ENCODE measurements at places on chromosomes 3 and 15. TPM values are rescaled to one million over a fixed set of nuclear protein-coding genes. Genes with fewer than 3 reads are reported as not detected.

NEO1 gene
- 38.3 TPM for total RNA-seq

C15orf62 gene
- total RNA-seq = under 0.01 TPM

DNA sequence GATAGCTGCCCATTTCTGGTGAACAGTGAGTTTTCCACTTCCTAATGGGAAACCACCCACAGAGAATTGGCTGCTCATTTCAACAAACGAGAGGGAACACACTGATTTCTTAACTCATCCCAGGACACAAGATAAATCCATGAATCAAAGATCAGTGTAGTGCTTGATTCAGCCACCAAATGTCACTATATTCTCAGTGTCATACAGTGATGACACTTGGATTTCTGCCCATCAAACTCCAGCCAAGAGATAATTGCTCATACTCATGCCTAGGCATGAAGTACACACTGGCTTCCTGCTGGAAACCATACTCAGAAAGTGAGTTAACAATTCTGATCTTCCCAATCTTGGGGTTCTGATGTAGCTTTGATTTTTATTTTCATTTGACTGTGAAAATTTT is 35.4 kb upstream of the GRM7 start:
- no peak for DNase-seq

DNA sequence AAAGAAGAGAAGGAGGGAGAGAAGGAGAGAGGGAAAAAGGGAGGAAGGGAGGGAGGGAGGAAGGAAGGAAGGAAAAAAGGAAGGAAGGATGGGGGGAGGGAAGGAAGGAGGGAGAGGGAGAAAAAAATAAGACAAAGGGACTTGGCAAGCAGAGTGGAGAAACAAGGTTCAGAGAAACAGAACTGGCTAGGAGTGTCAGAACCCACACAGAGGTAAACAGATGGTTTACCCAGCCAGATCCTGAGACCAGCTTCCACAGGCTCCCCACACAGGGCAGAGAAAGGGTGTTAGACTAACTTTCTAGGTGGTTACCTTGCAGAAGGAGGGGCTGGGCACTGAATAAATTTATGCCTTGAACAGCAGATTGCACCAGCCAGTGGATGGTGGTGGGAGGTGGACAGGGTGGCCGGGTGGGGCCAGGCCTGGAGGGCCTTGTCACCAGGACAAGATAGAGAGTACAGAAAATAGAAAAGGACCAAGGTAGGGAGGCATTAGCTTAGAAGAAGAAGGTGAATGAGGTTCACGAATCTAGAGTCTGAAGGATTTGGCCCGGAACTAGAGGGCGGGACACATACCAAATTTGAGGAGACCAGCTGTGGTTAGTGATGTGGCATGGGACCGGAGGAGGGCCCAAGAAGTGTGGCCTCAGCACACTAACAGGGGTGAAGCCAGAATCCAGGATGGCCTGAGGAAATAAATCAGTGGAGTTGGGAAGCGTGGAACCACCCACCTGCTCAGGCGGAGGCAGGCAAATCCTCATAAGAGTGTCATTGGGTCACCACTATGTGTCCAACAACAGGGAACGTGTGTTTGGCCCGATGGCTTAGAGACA is 1.2 kb upstream of the TM4SF1 start:
- no peak for DNase-seq

GRCh38 chr15:91237445-91237844 is 137.4 kb downstream of the SV2B start:
- no peak for DNase-seq

All from fibroblast of villous mesenchyme (primary cell).